ENCODE measurements at places on chromosomes 3 and 15.

DNA sequence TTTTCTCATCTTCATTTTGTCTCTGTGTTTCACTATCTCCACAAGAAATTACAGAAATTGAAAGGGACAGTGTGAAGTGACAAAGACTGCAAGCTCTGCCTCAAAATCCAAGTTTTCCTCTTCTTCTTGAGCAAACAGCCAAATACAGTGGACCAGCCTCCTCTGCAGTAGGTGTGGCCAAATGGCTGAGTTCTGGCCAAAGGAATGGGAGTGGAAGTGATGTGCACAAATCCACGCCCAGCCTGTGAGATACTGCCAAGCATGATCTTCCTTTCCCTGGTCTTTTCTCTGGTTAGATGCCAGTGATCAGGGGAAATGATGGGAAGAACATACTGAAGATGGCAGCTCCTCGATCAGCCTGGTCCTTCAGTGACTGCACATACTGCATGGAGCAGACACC lies 111.0 kb upstream of the CPNE4 start:
- H3K36me3 ChIP-seq, result no peaks in the 10 kb centered on the region
- H3K27me3 ChIP-seq, result no peaks in the 10 kb centered on the region
- no peak for DNase-seq
- H3K27ac ChIP-seq, result no peak overlapping the region
- no peak overlapping the region for H3K4me3 ChIP-seq

- DNase-seq, result no peak
- H3K4me3 ChIP-seq, result no peak overlapping the region
- no peaks in the 10 kb centered on the region for H3K4me1 ChIP-seq
- H3K36me3 ChIP-seq, result no peaks in the 10 kb centered on the region
- H3K27ac ChIP-seq, result no peak overlapping the region
Measured at GRCh38 chr3:42720126-42720525, 17.5 kb upstream of the HHATL start.

- no peaks in the 10 kb centered on the region for H3K27me3 ChIP-seq
- no peak for DNase-seq
- peaks cover 10% of the 10 kb centered on the region for H3K4me1 ChIP-seq
- H3K4me3 ChIP-seq, result no peak overlapping the region
Measured at GRCh38 chr3:27596921-27597320, 112.7 kb upstream of the SLC4A7 start.

- no peak for DNase-seq
- no peaks in the 10 kb centered on the region for H3K27me3 ChIP-seq
- H3K4me3 ChIP-seq, result no peak overlapping the region
- no peaks in the 10 kb centered on the region for H3K36me3 ChIP-seq
Measured at GRCh38 chr3:106004137-106004681, 135.4 kb upstream of the CBLB start.

DNA sequence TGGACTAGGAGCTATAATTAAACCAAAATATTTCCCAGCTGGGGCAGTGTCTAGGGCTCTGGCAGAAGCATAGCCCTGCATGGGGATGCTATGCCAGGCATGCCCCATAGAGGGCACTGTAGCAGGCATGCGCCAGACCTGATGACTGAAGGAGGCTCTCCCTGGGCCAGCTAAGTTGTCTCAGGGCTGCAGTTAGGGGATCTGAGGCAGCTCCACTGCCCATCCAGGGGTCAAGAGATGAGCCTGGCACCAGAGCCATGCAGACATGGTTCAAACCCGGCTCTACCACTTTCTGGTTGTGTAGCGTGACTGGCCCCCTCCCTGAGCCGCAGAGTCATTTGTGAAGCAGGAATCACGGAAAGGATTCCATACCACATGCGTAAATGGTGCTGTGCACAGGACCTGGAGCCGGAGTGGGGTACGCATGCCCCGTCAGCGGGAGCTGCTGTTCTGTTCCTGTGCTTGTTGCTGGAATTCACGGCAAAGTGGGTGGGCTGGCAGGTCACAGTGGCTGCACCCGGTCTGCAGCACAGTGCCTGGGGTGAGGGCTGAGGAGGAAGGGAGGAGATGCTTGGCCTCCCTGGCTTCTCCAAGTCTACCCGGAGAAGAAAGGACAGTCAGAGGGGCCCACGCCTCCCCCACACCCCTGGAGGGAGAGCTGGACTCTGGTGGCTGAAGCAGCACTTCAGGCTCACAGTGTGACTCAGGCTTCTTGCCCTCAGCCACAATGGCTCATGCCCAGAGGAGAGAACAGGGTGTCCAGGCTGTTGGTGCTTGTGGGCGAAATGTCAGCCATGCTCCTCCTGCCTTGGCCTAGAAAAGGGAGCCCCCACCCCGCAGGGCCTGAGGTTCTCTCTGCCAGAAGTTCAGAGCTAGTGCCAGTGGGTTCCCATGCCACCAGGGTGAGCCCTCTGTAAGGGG lies 43.1 kb downstream of the DNASE1L3 start:
- no peaks in the 10 kb centered on the region for H3K27me3 ChIP-seq
- H3K36me3 ChIP-seq, result peaks cover 23% of the 10 kb centered on the region
- H3K27ac ChIP-seq, result no peak overlapping the region
- H3K4me1 ChIP-seq, result no peaks in the 10 kb centered on the region
- peak; percentile 57 for DNase-seq

DNA sequence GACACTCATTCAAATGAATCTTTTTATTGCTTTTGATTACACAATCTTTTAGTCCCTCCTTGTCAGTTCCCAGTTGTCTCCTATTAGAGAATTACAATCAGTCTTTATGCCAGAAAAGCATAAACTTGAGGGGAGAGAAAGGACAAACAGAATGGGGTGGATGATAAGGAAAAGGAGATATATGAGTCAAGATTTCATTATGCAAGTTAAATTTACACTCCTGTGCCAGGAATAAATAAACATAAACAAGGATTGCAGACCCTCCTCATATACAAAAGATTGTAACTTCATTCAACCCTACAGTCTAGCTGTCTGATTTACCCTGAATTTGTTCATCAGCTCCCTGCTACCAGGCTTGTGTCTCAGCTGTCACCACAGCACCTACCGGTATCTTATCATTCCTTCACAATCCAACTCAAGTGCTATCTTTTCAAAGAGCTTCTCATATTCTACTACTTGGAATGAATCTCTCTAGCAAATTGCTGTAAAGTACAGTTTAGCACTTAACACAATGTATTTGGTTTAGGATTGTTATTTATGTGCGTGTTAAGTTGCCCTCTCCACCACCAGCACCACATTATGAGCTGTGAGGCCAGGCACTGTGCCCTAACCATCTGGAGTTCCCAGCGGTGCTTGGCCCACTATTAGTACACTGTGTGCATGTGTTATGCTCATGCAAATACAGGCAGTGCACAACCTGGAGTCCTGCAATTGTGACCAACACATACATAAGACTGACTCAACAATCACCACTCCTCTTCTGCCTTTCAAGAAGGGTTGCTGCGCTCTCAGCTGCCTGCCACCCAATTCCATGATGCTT lies 504.1 kb downstream of the TBL1XR1 start:
- H3K4me1 ChIP-seq, result no peaks in the 10 kb centered on the region
- H3K27me3 ChIP-seq, result no peaks in the 10 kb centered on the region
- DNase-seq, result no peak
- no peaks in the 10 kb centered on the region for H3K36me3 ChIP-seq
- H3K4me3 ChIP-seq, result no peak overlapping the region
- H3K27ac ChIP-seq, result no peak overlapping the region

- no peak overlapping the region for H3K27ac ChIP-seq
- no peak overlapping the region for H3K4me3 ChIP-seq
- DNase-seq, result no peak
- peaks cover 8% of the 10 kb centered on the region for H3K4me1 ChIP-seq
- H3K27me3 ChIP-seq, result no peaks in the 10 kb centered on the region
Measured at GRCh38 chr3:188283347-188283746, 129.4 kb downstream of the LPP start.

GRCh38 chr3:148604270-148605085 lies 93.2 kb upstream of the AGTR1 start:
- H3K27ac ChIP-seq, result no peak overlapping the region
- no peaks in the 10 kb centered on the region for H3K27me3 ChIP-seq
- DNase-seq, result no peak
- no peak overlapping the region for H3K4me3 ChIP-seq
- no peaks in the 10 kb centered on the region for H3K36me3 ChIP-seq

DNA sequence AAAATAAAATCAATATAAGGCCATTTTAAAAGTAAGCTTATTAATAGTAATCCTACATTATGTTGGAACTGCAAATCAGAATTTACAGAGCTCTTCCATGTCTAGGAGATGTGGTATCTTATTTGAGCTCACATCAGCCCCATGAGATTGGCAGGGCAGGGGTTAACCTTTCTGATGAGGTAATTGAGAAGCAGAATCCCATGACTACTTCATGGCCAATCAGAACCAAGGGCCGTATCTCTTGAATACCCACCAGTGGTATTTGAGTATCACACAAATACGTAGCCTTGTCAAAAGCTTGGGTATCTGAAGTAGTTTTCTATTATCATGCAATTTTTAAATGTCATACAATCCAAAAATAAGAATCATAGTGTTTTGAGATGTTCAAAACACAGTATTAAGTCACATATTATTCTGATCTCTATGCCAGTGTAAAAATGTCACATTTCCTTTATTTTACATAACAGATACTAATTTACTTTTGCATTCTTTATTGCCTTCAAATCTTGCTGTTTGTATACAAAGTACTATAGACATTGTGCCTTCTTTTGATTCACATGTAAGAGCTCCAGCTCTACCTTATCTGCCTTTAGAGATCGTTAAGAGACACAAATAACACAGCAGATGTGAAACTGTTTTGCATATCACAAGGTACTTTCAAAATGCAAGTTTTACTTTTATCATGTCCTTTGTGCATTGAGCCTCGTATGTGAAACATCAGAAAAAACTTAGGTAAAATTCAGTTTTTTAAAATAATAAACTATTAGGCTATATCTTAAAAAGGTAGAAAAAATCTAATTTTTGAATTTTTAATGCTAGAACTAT lies 251.7 kb upstream of the GOLGA6L4 start:
- no peaks in the 10 kb centered on the region for H3K4me1 ChIP-seq
- peak; percentile 14 for DNase-seq

DNA sequence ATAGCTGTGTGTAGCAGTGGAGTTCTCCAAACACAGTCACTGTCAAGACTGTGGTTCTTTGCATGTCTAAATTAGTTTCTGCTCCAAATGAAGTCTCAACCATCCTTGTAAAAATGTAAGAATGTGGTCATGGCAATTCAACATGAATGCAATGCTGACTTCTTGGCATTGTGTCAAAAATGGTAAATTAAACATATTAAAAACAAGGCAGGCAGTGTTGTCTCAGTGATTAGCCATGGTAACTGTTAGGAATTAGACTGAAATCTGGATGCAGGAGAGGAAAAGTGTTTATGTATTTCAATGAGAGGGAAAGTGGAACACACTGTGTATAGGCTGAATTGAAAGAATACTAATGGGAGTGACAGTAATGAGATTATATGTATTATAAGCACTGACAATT lies 597.2 kb downstream of the EDEM1 start:
- no peaks in the 10 kb centered on the region for H3K4me1 ChIP-seq
- H3K27ac ChIP-seq, result no peak overlapping the region

DNA sequence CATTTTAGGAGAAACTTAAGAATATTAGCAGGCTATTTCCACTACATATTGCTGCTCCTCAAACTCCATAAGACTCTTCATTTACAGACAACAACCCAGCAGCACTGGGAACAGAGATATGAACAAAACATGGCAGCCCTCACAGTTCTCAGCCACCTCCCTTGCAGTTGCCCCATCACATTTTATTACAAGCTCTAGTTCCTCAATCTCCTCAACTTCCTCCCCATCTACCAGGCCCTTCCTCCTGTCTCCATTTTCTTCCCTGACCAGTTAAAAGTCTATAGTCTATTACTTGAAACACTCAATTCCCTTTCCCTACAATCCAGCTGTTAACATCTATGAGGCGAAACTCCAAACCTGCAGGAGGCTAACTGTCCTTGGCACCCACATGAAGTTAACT lies 412.5 kb downstream of the TBC1D5 start:
- H3K27ac ChIP-seq, result no peak overlapping the region
- H3K4me3 ChIP-seq, result no peak overlapping the region
- no peaks in the 10 kb centered on the region for H3K4me1 ChIP-seq
- DNase-seq, result no peak

GRCh38 chr15:78872972-78873792 lies 492 bp downstream of the MORF4L1 start:
- H3K36me3 ChIP-seq, result peaks cover 1% of the 10 kb centered on the region
- peak overlapping the region; percentile 100 for H3K27ac ChIP-seq
- peaks cover 47% of the 10 kb centered on the region for H3K4me1 ChIP-seq
- peak; percentile 94 for DNase-seq
- no peaks in the 10 kb centered on the region for H3K27me3 ChIP-seq

DNA sequence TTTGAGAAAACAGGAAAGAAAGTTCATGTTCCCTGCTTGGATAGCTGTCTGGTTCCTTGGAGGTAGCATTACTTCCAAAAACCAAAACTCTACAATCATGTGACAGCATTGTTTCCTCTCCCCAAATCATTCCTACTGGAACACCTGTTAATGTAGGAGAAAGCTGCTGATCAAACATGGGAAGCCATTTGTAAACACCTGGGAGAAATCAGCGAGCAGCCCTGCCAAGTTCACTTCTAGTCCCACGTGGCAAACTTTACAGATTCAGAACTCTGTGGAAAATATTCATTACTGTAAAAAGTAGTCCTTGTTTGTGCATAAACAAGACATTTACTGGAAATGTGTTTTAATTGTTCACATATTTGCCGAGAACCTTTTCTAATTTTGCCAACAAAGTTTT lies 275.5 kb upstream of the AZI2 start:
- no peaks in the 10 kb centered on the region for H3K27me3 ChIP-seq
- no peaks in the 10 kb centered on the region for H3K4me1 ChIP-seq

GRCh38 chr3:9397906-9398699 lies 688 bp downstream of the SETD5 start:
- peak; percentile 65 for DNase-seq
- H3K4me1 ChIP-seq, result peaks cover 63% of the 10 kb centered on the region
- H3K27ac ChIP-seq, result peak overlapping the region; percentile 98

GRCh38 chr3:69439643-69440270 lies 53.9 kb upstream of the FRMD4B start:
- H3K27ac ChIP-seq, result no peak overlapping the region
- H3K4me1 ChIP-seq, result no peaks in the 10 kb centered on the region
- no peaks in the 10 kb centered on the region for H3K27me3 ChIP-seq
- DNase-seq, result no peak
- H3K4me3 ChIP-seq, result no peak overlapping the region
- no peaks in the 10 kb centered on the region for H3K36me3 ChIP-seq

GRCh38 chr15:55835866-55836265 lies 92.9 kb upstream of the PRTG start:
- no peaks in the 10 kb centered on the region for H3K36me3 ChIP-seq
- H3K27me3 ChIP-seq, result no peaks in the 10 kb centered on the region
- H3K4me1 ChIP-seq, result no peaks in the 10 kb centered on the region
- H3K27ac ChIP-seq, result no peak overlapping the region
- no peak for DNase-seq

DNA sequence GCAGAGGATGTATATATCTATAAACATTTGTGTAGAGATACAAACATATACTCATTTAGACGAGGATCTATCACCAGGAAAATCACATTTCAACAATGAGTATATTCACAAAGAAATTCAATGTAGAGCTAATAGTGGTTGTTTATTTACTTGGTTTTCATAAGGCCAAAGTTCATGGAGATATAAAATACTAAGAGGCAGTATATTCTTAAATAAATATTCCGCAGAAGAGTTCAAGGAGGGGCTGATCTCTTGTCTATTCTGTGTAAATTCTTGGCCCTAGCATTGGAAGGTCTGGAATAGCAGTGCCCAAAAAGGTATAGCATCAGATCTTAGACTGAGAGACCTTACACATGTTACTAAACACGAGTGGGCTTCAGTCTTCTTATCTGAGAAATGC lies 122.1 kb downstream of the EDEM1 start:
- no peak for DNase-seq
- no peaks in the 10 kb centered on the region for H3K4me1 ChIP-seq
- H3K4me3 ChIP-seq, result no peak overlapping the region
- H3K27me3 ChIP-seq, result no peaks in the 10 kb centered on the region
